Immature natural killer cell (primary cell): ENCODE measurements at places on chromosomes 5 and 9. TPM values are rescaled to one million over a fixed set of nuclear protein-coding genes. Genes with fewer than 3 reads are reported as not detected.

The LRRTM2 gene
- polyA plus RNA-seq = not detected

The SLC1A1 gene
- not detected for polyA plus RNA-seq

DNA sequence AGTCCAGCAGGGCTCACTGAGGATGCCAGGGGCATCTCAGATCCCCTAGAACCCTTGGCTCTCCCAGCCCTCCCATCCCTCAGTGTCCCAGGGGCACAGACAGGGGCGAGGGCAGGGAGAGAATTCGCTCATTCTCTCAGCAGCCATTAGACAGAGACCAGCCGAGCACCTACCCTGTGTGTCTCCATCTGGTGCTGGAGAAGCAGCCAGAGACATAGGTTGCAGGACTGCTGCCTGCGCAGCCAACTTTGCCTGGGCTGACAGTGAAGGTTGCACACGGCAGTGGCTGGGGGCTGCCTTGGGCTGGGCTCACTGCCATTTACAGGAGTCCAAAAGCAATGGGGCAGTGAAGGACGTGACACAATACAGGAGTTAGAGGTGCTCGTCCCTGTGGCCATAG lies 60.9 kb downstream of the OLFM1 start:
- no peak for DNase-seq

The TAS2R1 gene
- polyA plus RNA-seq = not detected

DNA sequence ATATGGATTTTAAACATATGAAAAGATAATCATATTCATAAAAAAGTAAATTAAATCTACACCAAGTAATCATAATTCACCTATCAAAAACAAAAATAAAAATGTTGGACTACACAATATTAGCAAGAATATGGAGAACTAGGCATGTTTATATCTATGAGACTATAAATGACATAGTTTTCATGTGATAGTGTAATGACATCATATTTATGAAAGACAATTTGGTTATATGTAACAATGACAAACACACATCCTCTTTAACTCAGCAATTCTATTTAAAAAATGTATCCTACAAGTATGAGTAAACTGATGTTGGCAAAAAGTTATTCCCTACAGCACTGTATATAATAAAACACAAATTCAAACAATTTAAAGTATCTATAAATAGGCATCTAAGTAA lies 312.3 kb downstream of the EDIL3 start:
- no peak for DNase-seq

- DNase-seq = no peak
Observed at GRCh38 chr9:129365196-129365595, 187.1 kb upstream of the IER5L start.

GRCh38 chr9:98821831-98822230 lies 14.4 kb downstream of the GALNT12 start:
- no peak for DNase-seq

The SLC6A7 gene
- not detected for polyA plus RNA-seq

DNA sequence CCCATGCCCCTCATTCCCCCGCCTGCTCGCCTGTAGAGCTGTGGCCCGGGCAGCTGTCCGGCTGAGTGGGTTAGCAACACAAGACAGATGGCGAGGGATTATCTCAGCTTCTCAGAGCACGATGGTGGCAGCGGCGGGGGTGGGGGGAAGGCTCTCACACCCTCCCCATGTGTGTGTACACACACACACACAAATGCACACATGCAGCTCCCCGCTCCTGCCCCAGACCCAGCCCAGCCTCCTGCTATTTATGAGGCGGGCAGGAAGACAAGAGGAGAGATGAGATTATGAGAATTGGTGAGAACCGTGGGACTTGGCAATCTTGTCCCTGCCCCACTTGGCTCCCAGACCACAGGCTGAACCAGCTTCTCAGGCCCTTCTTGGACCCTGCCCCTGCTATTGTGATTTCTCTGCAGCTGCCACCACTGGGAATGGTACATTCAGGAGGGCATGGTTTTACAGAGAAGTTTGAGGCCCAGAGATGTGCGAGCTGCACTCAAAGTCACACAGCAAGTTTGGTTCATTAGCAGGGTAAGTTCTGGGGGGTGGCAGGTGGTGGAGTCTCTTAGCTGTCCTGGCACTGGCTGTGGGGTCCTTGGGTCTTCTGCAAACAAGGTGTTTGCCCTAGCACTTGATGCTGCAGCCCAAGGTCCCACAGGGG lies 51.0 kb upstream of the PSD2 start:
- DNase-seq = no peak

GRCh38 chr5:60352992-60353599 lies 346.9 kb downstream of the DEPDC1B start:
- DNase-seq = no peak

The SGCD gene
- polyA plus RNA-seq = 0.09 TPM

DNA sequence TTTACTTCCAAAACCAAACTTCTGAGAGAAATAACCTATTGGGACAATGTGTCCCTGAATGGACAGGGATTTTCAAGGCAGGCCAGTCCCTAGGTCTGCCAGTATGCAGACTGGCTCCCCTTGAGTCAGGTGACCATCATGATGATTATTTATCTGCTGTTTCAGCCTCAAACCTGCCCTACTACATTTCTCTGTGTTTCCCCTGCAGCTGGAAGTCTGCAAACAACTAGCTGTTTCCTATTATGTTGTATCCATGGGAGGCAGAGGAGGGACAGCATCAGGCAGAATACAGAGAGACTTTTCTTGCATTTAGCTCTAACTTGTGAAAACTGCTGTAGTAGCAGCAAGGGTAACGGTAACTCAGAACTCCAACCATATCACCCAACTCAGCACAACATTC lies 36.2 kb upstream of the IFNK start:
- DNase-seq = no peak
